ENCODE measurements at places on chromosomes 2 and 18. TPM values are rescaled to one million over a fixed set of nuclear protein-coding genes. Genes with fewer than 3 reads are reported as not detected.

Gene CDH2
- total RNA-seq, result not detected

Gene NT5DC4
- not detected for total RNA-seq

GRCh38 chr18:58253871-58254270, 209.8 kb downstream of the NEDD4L start:
- H3K27ac ChIP-seq, result no peak overlapping the region
- H3K4me1 ChIP-seq, result no peaks in the 10 kb centered on the region
- no peaks in the 10 kb centered on the region for H3K27me3 ChIP-seq

GRCh38 chr2:119553687-119554344, 9.6 kb downstream of the CFAP221 start:
- peaks cover 12% of the 10 kb centered on the region for H3K27me3 ChIP-seq
- no peak overlapping the region for H3K27ac ChIP-seq
- no peaks in the 10 kb centered on the region for H3K4me1 ChIP-seq
- no peaks in the 10 kb centered on the region for H3K36me3 ChIP-seq
- no peak overlapping the region for H3K4me3 ChIP-seq
- no peak for DNase-seq

DNA sequence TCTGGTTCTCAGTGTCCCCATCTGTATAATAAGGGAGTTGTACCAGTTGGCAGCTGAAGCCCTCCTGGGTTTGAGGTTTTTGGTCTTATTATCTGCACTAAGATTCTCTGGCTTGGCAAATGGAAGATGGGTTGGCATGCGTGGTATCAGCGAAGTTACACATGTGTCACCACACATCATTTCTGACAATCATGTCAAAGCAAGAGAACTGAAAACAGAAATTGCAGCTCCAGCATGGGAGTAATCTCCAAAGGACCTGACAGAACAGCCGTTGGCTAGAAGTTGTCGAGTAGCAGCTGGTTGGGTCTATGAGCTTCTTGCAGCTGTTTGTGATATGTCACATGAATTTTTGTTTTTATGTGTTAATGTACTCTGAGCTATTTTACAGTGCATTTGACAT, 317.4 kb downstream of the SLC4A3 start:
- no peak overlapping the region for H3K4me3 ChIP-seq
- no peaks in the 10 kb centered on the region for H3K4me1 ChIP-seq
- H3K27ac ChIP-seq, result no peak overlapping the region

DNA sequence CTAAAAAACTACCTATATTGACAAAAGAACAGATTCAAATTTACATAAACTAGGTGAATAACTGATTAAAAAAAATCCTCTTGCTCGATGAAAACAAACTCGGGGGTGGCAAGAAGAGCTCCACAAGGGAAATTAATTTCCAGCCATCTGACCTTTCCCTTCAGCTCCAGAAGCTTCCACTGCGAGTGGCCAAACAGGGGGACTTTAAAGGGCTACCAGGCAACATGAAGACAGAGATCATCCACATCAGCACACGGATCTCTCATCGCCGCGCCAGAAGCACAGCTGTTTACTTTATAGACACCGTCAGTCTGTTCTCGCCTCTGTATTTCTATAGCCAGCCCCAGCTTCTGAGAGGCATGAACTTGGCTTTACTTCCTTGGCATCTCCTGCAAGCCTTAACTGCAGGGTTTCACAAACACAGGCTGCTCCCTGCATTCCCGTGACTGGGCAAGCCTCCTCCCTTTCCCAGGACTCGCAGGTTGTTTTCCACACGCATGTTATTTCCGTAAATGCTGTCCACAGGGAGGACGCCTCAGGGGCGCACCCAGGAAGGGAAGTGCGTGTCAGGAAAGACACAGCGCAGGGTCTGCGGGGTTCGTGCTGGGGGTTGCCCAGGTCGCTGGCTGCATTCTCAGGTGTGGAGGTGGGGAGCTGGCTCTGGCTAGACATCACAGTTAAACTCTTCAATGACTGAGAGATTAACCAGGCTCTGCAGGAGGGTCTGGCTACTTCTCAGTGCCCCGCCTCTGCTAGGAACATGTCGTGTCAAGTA, 85.0 kb downstream of the USP40 start:
- H3K36me3 ChIP-seq, result peaks cover 4% of the 10 kb centered on the region
- no peak overlapping the region for H3K27ac ChIP-seq
- no peaks in the 10 kb centered on the region for H3K27me3 ChIP-seq
- no peak overlapping the region for H3K4me3 ChIP-seq
- no peak for DNase-seq

DNA sequence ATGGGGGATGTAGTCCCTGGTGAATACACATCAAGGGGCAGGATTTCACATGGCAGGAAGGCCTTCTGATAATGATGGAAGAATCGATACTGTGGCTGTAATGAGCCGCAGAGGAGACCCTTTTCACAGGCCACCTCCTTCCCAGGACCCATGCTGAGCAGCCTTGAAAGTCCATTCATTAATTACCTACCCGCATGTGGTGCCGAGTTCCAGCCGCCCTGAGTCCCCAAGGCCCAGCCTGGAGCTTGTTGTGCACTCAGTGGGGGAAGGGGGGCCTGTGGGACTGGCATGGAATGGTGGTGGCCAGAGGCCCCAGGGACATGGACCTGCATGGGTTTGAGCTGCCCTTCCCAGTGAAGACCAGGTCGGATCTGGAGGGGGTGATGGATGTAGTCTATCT, 25.5 kb downstream of the ASB18 start:
- H3K4me3 ChIP-seq, result no peak overlapping the region
- H3K27ac ChIP-seq, result no peak overlapping the region
- no peaks in the 10 kb centered on the region for H3K4me1 ChIP-seq
- H3K27me3 ChIP-seq, result peaks cover 36% of the 10 kb centered on the region
- DNase-seq, result no peak
- H3K36me3 ChIP-seq, result no peaks in the 10 kb centered on the region

DNA sequence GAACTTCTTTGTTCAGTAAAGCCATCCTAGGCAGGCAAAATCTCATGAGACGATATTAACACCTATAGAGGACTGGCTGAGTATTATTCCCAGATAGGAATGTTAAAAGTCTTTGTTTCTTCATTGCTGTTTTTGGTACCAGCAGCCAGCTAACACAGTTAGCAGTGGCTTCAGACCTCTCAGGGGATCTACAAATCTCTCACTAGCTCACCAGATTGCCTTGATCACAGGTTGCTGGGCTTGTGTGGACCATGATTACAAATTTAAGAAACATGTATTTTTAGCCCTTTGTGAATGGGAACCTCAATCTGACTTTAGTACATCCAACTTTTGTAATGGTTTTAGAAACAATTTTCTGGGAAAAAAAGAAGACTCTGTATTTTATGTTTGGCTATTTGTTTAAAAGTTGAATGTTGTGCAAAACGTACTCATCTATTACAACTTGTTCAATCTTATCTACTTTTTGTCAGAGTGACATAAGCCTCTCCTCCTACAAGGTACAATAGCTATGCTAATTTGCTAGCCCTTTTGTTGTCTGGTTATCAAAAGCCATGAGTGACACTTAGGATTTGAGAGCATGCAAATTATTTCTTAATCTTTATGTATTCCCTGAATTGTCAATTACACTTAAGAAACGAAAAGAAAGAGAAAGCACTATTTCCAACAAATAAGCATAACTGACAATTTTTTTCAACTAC, 693.1 kb downstream of the ERBB4 start:
- H3K4me1 ChIP-seq, result no peaks in the 10 kb centered on the region
- no peak overlapping the region for H3K4me3 ChIP-seq
- H3K27me3 ChIP-seq, result no peaks in the 10 kb centered on the region

All from activated CD4-positive, alpha-beta memory T cell treated with anti-CD3 and anti-CD28 coated beads, Interleukin-2, amount 10 ng/mL, durations not matched to agents 7 days and 5 days (primary cell).